Suppressor macrophage treated with lipopolysaccharide for 1 hour (primary cell): ENCODE measurements at places on chromosomes 1 and 21.

GRCh38 chr1:153291514-153291913 lies 21.2 kb downstream of the PGLYRP3 start:
- no peak for DNase-seq

DNA sequence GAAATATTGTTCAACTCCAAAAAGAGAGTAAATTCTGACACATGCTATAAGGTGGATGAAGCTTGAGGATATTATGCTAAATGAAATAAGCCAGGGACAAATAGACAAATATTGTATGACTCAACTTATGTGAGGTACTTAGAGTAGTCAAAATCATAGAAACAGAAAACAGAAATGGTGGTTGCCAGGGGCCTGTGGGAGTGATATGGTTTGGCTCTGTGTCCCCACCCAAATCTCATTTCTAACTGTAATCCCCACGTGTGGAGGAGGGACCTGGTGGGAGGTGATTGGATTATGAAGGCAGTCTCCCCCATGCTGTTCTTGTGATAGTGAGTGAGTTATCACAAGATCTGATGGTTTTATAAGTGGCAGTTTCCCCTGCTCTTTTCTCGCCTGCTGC lies 24.7 kb upstream of the DISP1 start:
- no peak for DNase-seq

GRCh38 chr1:221336126-221336525 lies 405.8 kb downstream of the DUSP10 start:
- DNase-seq: no peak

DNA sequence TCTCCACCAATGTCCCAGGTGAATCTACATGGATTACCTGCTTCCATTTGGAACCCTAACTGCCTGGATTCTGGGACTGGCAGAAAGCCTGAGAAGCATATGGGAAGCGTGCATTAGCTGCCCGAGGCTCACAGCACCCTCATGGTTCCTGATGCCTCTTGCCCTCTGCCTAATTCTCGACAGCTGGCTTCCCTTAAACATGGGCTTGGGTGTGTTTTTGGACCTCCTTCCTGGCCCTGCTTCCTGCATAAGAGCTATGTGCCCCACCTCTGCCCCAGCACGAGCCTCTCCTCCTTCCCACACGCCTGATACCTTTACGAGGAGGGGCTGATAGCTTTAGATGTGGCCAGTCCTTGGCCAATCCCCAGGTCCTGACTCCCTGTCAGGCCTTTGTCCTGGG lies 152.4 kb upstream of the HMGB4 start:
- DNase-seq: no peak

DNA sequence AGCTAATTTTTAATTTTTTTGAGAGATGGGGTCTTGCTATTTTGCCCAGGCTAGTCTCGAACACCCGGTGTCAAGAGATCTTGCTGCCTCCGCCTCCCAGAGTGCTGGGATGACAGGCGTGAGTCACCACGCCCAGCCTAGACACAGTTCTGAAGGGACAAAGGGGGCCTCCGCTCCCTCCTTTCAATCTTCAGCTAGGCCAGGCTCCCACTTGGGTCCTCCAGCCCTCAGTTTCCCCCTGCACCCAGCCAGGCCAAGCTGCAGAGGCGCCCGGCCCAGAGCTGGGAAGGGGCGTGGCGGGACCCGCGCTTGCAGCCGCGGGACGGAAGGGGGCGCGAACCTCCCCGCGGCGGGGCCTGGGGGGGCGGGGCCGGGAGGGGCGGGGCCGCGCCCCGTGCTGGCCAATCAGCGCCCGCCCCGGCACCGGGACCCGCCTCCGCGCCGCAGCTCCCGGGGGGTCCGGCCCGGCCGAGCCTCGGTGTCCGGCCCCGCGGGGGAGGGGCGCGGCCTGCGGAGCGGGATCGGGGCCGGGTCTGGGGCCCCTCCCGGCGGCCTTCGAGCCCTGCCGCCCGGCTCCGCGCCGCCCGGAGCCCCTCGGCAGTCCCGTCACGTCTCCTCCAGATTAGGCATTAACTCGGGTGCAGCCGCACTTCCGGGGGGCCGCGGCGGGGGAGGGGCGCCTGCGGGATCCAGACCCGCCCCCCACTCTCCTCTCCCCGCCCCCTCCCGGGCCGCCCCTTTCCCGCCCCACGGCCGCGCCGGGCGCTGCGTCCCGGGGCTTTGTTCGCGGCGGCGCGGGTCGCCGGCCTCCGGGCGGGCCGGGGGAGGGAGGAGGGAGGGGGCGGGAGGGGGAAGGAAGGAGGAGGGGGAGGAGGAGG lies 559 bp upstream of the AGRN start:
- peak; percentile 89 for DNase-seq

GRCh38 chr1:20373286-20373685 lies 82.6 kb downstream of the VWA5B1 start:
- DNase-seq: no peak

GRCh38 chr1:172460177-172460576 lies 16.3 kb upstream of the PIGC start:
- no peak for DNase-seq

DNA sequence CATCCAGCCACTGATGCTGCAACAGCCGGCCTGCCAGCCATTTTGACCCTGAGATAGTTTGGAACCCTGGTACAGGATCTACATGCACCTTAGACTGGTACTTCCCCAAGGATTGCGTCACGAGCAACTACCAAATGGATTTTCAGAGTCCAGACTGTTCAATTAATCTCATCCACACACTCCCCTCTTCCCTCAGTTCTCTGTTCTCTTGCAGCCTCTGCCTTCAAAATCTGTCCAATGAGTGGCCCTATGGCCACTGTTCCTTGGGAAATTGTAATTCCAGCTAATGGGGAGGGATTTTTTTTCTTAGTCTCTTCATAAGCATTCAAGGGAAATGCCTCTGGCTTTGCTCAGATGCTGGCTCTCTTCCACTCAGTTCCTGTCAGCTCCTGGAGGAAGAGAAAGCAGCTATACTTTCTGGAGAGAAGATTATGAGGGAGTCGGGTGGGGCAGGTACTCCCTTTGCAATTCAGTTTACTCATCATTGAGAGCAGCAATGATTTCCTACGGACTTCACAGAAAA lies 19.8 kb upstream of the UAP1 start:
- no peak for DNase-seq

DNA sequence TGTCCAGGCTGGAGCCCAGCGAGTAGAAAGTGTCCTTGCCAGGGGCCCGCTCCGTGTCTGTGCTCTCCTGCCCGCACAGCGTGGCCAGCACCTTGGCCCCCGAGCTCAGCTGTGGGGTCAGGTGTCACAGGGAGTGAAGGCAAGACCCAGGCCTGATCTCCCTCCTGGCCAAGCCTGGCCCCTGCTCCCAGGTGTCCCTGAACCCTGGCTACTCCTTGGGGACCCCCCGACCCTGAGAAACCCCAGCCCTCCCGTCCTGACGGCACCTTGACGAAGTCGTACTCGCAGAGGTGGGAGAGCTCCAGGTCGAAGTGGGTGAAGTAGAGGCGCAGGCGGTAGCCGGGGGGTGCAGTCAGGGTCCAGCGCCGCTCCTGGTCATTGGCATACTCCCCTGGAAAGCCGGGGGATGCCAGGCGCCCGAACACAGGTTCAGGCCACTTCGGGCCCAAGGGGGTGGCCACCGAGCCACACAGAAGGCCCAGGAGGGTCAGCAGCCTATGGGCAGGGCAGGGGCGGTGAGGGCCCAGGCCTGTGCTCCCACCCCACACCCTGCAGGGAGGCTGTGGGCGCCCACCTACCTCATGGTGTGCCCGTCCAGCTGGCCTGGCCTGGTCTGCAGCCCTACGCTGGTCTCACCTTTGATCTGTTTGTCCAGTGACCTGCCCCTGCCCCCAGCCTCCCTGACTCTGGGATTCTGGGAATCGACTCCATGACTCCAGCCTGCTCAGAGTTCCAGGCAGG lies at the start of gene MASP2:
Gene MASP2 (minus strand): TSS at position 615 of the 741 bp plus-strand sequence. CDS start 32 bp downstream, at position 583.
- no peak for DNase-seq

GRCh38 chr1:31595836-31596736 lies 19.8 kb downstream of the TINAGL1 start:
- DNase-seq: peak; percentile 22

GRCh38 chr1:207284209-207284897 lies 37.1 kb upstream of the CD55 start:
- no peak for DNase-seq

DNA sequence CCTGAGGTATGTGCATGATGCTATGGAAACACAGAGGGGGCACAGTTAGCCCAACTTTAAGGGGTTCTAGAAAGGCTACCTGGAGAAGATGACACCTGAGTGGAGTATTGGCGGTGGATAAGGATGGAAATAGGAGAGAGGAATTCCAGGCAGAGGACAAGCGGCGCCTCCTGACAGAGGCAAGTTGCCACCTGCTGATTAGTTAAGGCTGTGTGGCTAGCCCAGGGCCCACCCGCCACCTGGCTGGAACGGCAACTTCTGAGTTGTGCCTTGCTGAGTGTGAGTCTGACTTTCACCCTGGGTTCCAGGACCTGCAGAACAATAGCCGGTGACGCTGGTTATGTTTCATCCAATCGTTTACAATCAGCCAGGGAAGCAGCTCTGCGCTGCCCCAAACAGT lies 126.9 kb upstream of the LMO4 start:
- no peak for DNase-seq

DNA sequence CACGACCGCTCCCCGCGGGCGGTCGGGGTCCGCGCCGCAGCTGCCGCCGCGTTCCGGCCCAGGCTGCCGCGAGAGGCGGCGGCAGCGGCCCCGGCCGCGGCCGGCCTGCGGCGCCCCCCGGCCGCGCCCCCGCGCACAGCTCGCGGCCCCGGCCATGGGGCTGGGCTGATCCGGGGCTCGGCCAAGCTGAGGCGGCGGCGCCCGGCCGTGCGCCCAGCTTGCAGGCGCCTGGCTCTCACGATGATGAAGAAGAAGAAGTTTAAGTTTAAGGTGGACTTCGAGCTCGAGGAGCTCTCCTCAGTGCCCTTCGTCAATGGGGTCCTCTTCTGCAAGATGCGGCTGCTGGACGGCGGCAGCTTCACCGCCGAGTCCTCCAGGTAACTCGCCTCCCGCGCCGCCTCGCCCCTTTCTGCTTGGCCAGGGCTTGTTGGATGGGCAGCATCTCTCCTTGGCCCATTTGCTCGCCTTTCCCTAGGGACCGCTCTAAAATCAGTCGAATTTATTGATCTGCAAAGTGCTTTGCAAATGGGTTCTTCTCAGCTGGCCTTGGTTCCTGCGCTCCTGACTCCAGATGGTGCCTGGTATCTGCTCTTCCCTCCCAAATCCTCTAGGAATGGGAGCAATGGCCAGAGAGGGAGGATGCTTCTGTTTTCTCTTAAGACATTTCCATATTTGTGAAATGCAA lies 431 bp downstream of the EEIG2 start:
- DNase-seq: no peak

- peak; percentile 29 for DNase-seq
Observed at GRCh38 chr1:112507921-112508277, 866 bp upstream of the WNT2B start.

- peak; percentile 32 for DNase-seq
Observed at GRCh38 chr1:30146448-30146847, 576.9 kb downstream of the MATN1 start.

- DNase-seq: no peak
Observed at GRCh38 chr1:187680823-187681222, 852.1 kb downstream of the PLA2G4A start.

GRCh38 chr1:166167572-166167925 lies 748 bp upstream of the FAM78B start:
- no peak for DNase-seq

DNA sequence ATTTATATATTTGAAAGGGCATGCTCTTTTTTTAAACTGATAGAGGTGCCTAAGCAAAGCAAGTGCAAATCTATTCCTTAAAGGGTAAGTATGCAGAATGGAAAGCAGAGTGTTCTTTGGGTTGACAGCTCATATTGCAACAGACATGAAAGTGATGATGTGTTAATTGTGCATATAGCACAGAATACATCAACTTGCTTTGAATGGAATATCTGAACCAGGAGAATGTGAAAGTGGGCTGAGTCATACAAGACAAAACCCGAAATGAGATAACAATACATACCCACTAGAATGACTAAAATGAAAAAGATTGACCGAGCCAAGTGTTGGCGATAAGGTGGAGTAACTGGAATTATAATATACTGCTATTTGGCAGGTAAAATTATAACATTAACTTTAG lies 4.3 kb downstream of the CR1 start:
- no peak for DNase-seq

GRCh38 chr1:29478151-29478791 lies 241.9 kb downstream of the PTPRU start:
- DNase-seq: no peak

DNA sequence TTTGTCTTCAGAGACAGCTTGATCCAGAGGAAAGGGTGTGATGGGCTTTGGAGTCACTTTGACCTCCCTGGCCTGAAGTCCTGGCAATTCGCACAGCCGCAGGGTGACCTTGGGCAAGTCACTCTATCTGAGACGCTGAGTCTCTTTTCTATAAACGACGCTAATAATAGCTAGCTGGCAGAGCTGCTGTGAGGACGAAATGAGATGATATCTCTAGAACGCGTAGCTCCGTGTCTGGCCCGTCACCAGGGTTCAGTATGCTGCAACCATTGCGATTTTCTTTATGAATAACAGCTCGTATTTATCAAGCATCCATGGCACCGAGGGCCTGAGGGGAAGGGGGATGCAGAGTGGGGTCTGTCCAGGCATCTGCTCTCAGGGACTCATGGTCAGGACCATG lies 58.7 kb downstream of the IGSF21 start:
- DNase-seq: no peak

GRCh38 chr1:234405676-234406075 lies 32.4 kb downstream of the COA6 start:
- no peak for DNase-seq
